ENCODE measurements at places on chromosomes 2 and 18.

- peak; percentile 26 for DNase-seq
Measured at GRCh38 chr2:45382744-45383143, 228.3 kb downstream of the SRBD1 start.

GRCh38 chr2:99879481-99879880 lies 262.9 kb downstream of the AFF3 start:
- DNase-seq, result no peak

- DNase-seq, result no peak
Measured at GRCh38 chr18:57337890-57338289, 14.5 kb upstream of the ST8SIA3 start.

GRCh38 chr2:178804791-178805190 lies 2.4 kb downstream of the TTN start:
- DNase-seq, result peak; percentile 50

GRCh38 chr2:230953845-230954244 lies 28.8 kb upstream of the GPR55 start:
- DNase-seq, result no peak
